ENCODE measurements at places on chromosomes 7 and 10. TPM values are rescaled to one million over a fixed set of nuclear protein-coding genes. Genes with fewer than 3 reads are reported as not detected.

GRCh38 chr10:124300224-124300623 is 118.5 kb downstream of the OAT start:
- no peaks in the 10 kb centered on the region for H3K4me1 ChIP-seq
- H3K27ac ChIP-seq = no peak overlapping the region

GRCh38 chr10:7233259-7233991 is 177.4 kb downstream of the SFMBT2 start:
- H3K36me3 ChIP-seq = no peaks in the 10 kb centered on the region
- no peaks in the 10 kb centered on the region for H3K4me1 ChIP-seq
- H3K27me3 ChIP-seq = no peaks in the 10 kb centered on the region
- no peak for DNase-seq

DNA sequence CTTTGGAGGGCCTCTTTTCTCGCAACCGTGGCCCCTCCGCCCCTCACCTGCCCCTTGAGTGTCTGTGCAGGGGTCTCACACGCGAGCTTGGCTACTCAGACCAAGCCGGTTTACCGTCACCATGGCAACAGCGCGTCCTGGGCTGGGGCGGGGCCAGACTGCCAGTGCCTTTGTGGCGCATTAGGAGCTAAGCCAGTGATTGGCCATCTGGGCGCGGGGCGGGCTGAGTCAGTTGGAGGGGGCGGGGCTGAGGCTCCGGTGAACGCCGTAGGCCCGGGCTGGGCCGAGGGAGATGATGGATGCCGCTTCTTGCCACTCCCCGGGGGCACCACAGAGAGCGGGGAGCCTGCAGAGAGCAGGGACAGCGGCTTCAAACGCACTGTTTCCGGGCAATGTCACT is 48.7 kb upstream of the FXYD4 start:
- H3K27me3 ChIP-seq = no peaks in the 10 kb centered on the region
- H3K4me1 ChIP-seq = no peaks in the 10 kb centered on the region
- H3K4me3 ChIP-seq = peak overlapping the region; percentile 52
- peak; percentile 97 for DNase-seq
- H3K36me3 ChIP-seq = no peaks in the 10 kb centered on the region

DNA sequence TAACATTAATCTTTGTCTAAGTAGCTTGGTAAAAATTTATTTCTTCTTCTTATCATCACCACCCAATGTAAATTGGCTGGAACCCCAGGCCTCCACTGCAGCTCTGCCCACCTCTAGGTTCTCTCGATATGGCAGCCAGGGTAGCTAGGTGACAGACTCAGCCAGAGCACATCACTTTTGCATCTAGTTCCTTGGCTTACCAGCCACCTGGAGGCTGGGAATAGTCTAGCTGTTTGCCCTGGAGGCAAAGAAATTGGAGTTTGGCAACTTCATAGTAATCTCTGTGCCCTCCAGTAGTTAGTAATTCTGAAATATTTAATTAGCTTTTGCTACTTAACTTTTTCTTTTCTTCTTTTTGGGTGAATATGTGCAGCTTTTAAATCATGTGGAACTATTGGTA is 9.4 kb downstream of the IFRD1 start:
- no peak for DNase-seq
- no peak overlapping the region for H3K4me3 ChIP-seq
- peaks cover 63% of the 10 kb centered on the region for H3K36me3 ChIP-seq
- H3K27ac ChIP-seq = no peak overlapping the region
- no peaks in the 10 kb centered on the region for H3K27me3 ChIP-seq

- H3K36me3 ChIP-seq = no peaks in the 10 kb centered on the region
- peak overlapping the region; percentile 44 for H3K27ac ChIP-seq
- no peak overlapping the region for H3K4me3 ChIP-seq
Measured at GRCh38 chr10:660413-660969, 29.0 kb downstream of the DIP2C start.

GRCh38 chr10:70265032-70265689 is 18.6 kb downstream of the NPFFR1 start:
- no peaks in the 10 kb centered on the region for H3K4me1 ChIP-seq
- DNase-seq = peak; percentile 49
- H3K27ac ChIP-seq = no peak overlapping the region

- H3K27me3 ChIP-seq = no peaks in the 10 kb centered on the region
- DNase-seq = no peak
- peak overlapping the region; percentile 91 for H3K27ac ChIP-seq
- peaks cover 46% of the 10 kb centered on the region for H3K4me1 ChIP-seq
- H3K36me3 ChIP-seq = no peaks in the 10 kb centered on the region
Measured at GRCh38 chr7:150406567-150407421, 27.7 kb downstream of the ZNF775 start.

GRCh38 chr7:122588621-122589020 is 110.3 kb downstream of the RNF133 start:
- no peaks in the 10 kb centered on the region for H3K36me3 ChIP-seq
- no peak overlapping the region for H3K4me3 ChIP-seq
- H3K27ac ChIP-seq = no peak overlapping the region
- no peaks in the 10 kb centered on the region for H3K4me1 ChIP-seq
- no peak for DNase-seq
- H3K27me3 ChIP-seq = no peaks in the 10 kb centered on the region

DNA sequence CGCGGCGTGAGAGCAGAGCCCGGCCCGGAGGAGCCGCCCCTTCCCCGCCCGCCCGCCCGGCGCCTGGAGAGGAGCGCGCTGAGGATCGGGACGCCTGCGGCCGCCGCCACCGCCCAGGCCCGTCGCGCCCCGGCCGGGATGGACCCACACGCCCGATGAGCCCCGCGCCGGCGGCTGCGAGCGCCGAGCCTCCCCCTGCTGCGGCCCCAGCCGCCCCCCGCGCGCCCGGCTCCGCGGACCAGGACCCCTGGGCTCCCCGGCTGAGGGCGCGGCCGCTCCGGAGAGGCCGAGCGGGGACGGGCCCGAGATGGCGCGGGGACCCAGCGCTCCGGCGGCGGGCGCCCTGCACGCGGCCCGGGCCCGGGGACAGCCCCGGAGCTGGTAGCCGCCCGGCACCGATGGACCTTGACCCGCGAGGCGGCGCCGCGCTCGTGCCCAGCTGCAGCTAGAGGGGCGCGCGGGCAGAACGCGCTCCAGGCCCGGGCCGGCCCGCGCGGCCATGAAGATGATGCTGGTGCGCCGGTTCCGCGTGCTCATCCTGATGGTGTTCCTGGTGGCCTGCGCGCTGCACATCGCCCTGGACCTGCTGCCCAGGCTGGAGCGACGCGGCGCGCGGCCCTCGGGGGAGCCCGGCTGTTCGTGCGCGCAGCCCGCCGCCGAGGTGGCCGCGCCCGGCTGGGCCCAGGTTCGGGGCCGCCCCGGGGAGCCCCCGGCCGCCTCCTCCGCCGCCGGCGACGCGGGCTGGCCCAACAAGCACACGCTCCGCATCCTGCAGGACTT is 520 bp downstream of the FAM20C start:
- no peak overlapping the region for H3K4me3 ChIP-seq
- peak; percentile 30 for DNase-seq
- no peak overlapping the region for H3K27ac ChIP-seq
- no peaks in the 10 kb centered on the region for H3K27me3 ChIP-seq

DNA sequence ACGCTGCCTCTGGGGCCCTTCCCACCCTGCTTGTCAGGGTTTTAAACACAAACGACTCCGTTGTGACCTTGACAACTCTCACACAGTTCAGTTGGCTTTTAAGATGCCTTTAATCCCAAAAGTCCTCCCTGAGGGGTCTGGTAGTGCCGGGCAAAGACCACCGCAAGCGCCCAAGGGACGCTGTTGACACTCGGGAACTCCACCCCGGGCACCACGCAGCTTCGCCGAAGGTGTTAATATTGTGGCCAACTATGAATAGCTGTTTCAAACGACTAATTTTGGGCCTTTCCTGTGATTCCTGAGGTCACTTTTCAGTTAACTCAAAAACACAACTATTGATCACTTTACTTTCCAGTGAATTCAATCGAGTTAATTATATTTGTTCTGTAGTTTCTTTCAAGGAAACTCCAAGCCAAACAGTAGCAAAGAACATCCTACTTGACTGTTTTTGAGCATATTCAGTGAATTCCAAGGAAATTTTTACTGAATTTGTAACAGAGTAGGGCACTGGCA is 958 bp upstream of the ESYT2 start:
- peaks cover 5% of the 10 kb centered on the region for H3K4me1 ChIP-seq
- peak overlapping the region; percentile 99 for H3K27ac ChIP-seq
- H3K36me3 ChIP-seq = no peaks in the 10 kb centered on the region
- H3K4me3 ChIP-seq = peak overlapping the region; percentile 68
- H3K27me3 ChIP-seq = no peaks in the 10 kb centered on the region

DNA sequence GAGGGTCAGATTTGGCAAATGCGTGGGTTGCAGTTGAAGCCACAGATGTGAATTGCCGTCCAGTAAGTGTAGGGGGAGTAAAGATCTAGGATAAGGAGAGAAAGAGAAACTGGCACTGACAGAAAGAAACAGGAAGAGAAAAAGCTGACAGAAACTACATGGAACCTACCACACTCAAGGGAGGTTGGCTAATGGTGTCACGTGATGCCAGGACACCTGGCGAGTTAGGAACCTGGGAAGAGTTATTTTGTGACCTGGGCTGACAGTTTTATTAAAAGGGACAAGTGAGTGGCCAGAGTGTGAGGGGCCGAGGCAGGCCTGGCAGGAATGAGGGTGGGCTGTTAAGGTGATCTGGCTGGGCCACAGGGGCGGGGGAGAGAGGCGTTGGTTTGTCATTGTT is 188.7 kb downstream of the ADARB2 start:
- no peak overlapping the region for H3K4me3 ChIP-seq
- no peaks in the 10 kb centered on the region for H3K4me1 ChIP-seq
- no peaks in the 10 kb centered on the region for H3K36me3 ChIP-seq
- H3K27ac ChIP-seq = no peak overlapping the region

GRCh38 chr7:52705768-52706167 is 329.7 kb upstream of the POM121L12 start:
- no peak overlapping the region for H3K4me3 ChIP-seq
- H3K27ac ChIP-seq = no peak overlapping the region
- H3K4me1 ChIP-seq = no peaks in the 10 kb centered on the region
- DNase-seq = no peak

DNA sequence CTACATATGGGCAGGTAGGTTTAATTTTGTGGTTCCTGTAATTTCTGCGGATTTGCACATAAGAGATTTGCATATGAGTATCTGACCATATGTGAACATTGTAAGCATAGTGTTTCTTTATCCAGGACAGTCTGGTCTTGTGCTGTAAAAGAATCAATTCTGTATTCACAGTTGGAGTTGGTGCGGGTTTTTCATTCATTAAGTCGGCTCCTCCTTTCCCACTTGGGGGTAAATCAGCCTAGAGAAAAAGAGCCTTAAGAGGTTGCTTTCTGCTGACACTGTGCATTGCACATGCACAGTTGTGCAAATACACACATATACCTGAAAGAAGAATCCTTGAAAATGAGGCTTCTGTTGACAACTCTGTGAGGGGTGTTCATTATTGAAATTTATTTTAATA is 6.1 kb upstream of the CYP26C1 start:
- H3K4me3 ChIP-seq = no peak overlapping the region
- no peaks in the 10 kb centered on the region for H3K36me3 ChIP-seq
- H3K27me3 ChIP-seq = peaks cover 9% of the 10 kb centered on the region
- H3K4me1 ChIP-seq = no peaks in the 10 kb centered on the region

DNA sequence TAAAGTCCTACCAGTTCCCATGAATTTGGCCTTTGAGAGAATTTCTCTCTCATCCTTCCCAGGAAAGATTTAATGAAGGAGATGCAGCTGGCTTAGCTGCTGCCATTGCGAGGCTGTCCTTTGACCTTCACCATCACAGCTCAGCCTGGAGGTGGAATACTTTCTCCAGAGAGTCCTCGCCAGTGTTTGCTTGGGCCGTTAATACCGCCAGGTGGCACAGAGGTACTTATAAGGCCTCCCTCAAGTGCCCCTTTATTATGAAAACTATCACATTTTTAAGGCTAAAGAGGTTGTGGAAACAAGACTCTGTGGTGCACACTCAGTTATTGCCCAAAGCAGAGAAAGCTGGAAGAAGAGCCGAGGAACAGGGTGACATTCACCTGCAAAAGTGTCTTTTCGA is 330.6 kb downstream of the CCSER2 start:
- H3K36me3 ChIP-seq = no peaks in the 10 kb centered on the region
- no peak overlapping the region for H3K4me3 ChIP-seq
- DNase-seq = no peak
- no peak overlapping the region for H3K27ac ChIP-seq
- no peaks in the 10 kb centered on the region for H3K4me1 ChIP-seq
- H3K27me3 ChIP-seq = no peaks in the 10 kb centered on the region

TET1 gene
- 2.2 TPM for total RNA-seq

UCN3 gene
- not detected for total RNA-seq

ZNF511 gene
- total RNA-seq = 35.6 TPM

GBX1 gene
- not detected for total RNA-seq

All from kidney (tissue), 22 donors.